NCI-H748 treated with DMSO at 0.1 percent for 48 hours (cell line): ENCODE measurements at places on chromosomes 4 and X.
A peak's percentile ranks its signal among the peaks of the same experiment; 100 is the strongest.

DNA sequence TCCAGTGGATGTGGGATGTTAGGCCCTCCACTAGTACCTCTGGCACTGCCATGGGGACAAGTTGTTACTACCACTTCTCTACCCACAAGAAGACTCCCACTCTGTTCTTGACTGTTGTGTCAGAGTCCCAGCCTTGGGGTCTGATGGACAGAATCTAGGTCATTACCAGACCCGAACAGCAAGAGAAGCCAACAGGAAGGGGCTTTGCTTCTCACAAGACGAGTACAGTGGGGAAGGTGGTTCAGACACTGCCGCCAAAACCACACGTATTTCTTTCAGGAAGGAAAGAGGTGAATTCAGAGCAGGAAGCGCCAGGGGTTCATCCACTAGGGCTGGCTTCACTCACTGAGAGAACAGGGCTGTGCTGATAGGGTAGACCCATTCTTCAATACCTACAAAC is 161.3 kb upstream of the KIT start:
- DNase-seq = no peak

DNA sequence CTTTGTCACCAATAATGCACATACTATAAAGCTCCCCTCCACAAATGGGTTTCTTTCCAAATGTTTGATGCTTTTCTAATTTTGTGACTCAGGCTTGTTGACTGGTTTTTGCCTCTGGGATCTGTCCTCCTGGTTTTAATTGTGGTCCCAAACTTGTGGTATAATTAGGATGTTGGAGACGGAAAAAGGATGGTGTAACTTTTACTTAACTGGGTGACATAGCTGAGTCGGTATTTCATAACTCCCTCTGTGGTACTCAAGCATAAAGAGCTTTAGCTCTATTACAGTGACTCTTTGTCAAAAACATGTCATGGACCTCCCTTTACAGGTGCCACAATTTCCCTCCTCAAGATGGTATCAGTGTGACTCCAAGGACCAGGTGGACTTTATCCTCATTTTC is 119.7 kb upstream of the RBPJ start:
- no peak for DNase-seq

GRCh38 chrX:112678831-112679230 is 907 bp downstream of the LHFPL1 start:
- DNase-seq = no peak

DNA sequence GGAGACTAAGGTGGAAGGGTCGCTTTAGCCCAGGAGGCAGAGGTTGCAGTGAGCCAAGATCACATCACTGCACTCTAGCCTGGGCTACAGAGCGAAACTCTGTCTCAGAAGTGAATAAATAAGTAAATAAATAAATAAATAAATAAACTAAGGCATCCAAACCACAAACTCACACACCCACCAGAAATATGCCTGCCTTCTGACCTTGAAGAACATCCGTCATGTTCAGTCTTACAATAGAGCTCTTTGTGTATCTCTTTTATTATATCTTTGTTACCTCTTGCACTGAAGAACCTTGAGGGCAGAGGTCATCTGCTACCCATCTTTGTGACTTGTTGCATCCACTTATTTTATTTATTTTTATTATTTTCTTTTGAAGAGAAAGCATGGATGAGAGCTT is 71.6 kb downstream of the PRRG1 start:
- DNase-seq = no peak

GRCh38 chrX:103256651-103257050 is 1.7 kb upstream of the TCEAL8 start:
- no peak for DNase-seq

- no peak for DNase-seq
These were observed 113.7 kb upstream of the ACTRT1 start for GRCh38 chrX:128165884-128166408.

GRCh38 chrX:129549124-129549523 is 9.1 kb downstream of the OCRL start:
- DNase-seq = peak; percentile 74

DNA sequence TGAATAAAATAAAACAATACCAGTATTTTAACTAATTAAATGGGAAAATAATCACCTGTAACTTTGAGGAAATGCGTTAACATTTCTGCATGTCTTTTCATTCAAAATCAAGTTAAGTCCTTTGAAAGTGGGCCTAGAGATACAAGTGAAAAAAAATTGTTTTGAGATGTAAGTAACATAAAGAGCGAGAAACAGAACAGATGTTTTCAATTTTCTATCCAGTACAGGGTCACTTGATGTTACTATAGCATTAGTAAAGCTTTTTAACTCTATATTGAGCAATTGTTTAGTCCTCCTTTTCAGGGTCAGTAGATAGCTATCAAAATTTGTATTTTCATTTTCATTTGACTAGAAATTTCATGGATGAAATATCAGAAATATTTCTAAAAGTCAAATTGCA is 761.4 kb downstream of the CCSER1 start:
- DNase-seq = no peak

DNA sequence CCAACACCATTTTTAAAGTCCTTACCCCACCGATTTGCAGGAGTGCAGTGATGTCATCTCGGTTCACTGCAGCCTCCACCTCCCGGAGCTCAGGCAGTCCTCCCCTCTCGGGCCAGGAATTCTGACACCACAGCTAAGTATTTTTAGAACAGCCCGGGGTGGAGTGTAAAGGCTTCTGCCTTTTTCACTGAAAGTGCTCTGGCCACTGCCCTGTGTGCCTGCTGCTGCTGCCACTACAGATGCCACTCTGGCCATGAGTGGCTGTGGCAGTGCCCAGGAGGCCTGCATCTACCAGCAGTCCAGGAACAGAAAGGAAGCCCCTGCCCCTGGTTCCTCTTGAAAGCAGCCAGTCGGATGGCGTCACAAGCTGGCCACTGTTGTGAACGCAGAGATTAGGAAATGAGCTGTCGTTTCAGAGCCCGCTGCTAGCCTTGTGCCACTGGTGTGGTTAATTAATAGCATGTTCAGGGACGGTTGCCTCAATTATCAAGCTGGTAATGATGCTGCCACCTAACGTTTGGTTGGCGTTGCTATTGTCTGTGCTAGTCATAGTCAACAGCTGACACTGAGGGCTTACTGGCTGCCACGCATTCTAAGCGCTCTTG is 23.6 kb upstream of the TBC1D14 start:
- peak; percentile 14 for DNase-seq
